ENCODE measurements at places on chromosomes 1 and 21.

- no peak for DNase-seq
Measured at GRCh38 chr1:225650179-225650578, 2.7 kb downstream of the ENAH start.

DNA sequence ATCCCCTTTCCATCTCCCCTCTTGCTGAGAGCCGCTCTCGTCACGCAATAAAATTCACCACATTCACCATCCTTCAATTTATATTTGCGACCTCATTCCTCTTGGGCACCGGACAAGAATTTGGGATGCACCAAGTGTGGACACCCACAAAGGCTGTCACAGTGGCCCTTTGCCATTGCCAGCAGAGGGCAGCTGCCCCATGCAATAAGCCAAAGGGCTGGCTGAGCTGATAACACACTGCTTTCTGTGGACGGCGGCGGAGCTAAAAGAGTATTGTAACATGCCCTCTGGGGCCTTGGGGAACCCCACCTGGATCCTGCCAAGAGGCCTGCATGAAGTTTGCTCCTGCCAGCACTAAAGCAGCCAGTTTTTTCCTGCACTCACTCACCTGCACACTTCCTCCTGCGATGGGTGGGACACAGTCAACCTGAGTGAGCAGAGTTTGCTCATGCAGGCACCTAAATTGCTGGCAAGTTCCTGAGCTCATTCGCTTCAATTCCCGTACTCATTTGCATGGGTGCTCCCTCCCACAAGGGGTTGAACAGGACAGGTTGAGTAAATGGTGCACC is 792.3 kb upstream of the ADAMTS5 start:
- DNase-seq, result no peak

GRCh38 chr1:45884700-45885099 is 81.3 kb downstream of the MAST2 start:
- no peak for DNase-seq

GRCh38 chr1:106768501-106768900 is 288.0 kb upstream of the PRMT6 start:
- DNase-seq, result no peak

- DNase-seq, result no peak
Measured at GRCh38 chr1:182244451-182244850, 147.1 kb downstream of the GLUL start.

- no peak for DNase-seq
Measured at GRCh38 chr1:200880212-200880611, 7.4 kb downstream of the GPR25 start.

- no peak for DNase-seq
Measured at GRCh38 chr1:222991177-222991576, 151.9 kb downstream of the TLR5 start.

DNA sequence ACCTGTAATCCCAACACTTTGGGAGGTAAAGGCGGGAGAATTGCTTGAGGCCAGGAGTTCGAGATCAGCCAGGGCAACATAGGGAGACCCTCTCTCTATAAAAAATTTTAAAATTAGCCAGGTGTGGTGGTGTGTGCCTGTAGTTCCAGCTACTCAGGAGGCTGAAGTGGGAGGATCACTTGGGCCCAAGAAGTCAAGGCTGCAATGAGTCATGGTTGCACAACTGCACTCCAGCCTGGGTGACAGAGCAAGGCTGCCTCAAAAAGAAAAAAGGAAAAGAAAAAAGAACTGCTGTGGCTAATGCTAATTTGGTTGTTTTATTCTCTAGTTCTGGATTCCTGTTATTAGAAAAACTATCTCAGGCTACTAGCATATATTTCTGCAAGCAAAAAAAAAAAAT is 29.8 kb downstream of the DBT start:
- no peak for DNase-seq

- no peak for DNase-seq
Measured at GRCh38 chr1:35222322-35223083, 29.6 kb upstream of the SFPQ start.

GRCh38 chr1:184545601-184546000 is 158.8 kb downstream of the C1orf21 start:
- no peak for DNase-seq

GRCh38 chr1:246629030-246629429 is 62.8 kb downstream of the CNST start:
- no peak for DNase-seq

- DNase-seq, result no peak
Measured at GRCh38 chr1:61742620-61743430, 545 bp downstream of the PATJ start.

GRCh38 chr21:21029164-21029563 is 31.0 kb downstream of the NCAM2 start:
- no peak for DNase-seq

GRCh38 chr21:16676391-16676790 is 836.5 kb upstream of the CXADR start:
- DNase-seq, result no peak

GRCh38 chr1:6614019-6614928 is 743 bp downstream of the PHF13 start:
- peak; percentile 79 for DNase-seq

GRCh38 chr21:38499296-38499695 is 1.0 kb upstream of the ERG start:
- DNase-seq, result no peak

- no peak for DNase-seq
Measured at GRCh38 chr1:156664046-156664766, 13.0 kb downstream of the NES start.

DNA sequence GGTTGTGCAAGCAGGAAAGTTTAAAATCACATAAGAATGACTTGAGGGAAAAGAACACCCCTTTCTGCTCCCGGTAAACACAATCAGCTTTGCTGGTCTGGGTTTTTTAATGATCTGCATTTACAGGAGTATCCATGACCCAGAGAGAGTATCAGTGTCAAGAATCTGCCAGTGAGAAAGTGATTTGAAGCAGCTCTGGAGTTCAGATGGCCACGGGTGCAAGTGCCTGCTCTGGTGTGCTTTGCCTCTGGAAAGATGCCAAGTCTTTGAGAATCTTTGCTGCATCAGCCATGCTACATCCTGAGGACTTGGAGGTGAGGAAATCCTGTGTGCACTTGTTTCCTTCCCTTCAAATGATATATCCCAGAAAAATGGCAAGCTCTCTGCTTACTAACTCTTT is 18.6 kb upstream of the MYSM1 start:
- no peak for DNase-seq

- no peak for DNase-seq
Measured at GRCh38 chr1:81467383-81467782, 333.4 kb upstream of the ADGRL2 start.

DNA sequence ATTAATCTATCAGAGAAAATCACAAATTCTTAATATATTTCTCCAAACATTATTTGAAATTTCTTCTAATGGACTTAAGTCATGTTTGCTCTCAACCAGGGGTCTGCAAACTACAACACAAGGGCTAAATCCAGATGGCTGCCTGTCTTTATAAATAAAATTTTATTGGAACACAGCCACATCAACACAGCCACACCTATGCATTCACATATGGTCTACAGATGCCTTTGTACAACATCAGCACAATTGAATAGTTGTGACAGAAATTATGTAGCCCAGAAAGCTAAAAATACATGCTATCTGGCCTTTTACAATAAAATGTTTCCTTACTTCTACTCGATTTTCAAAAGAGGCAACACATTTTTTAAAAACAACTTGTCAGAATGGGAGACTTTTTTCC is 103.9 kb downstream of the DPYD start:
- DNase-seq, result no peak

GRCh38 chr1:7384679-7385078 is 386.4 kb upstream of the VAMP3 start:
- no peak for DNase-seq

- DNase-seq, result no peak
Measured at GRCh38 chr1:59022199-59022598, 238.4 kb upstream of the JUN start.
